Omental fat pad (tissue), 4 donors: ENCODE measurements at places on chromosomes 11 and 22. TPM values are rescaled to one million over a fixed set of nuclear protein-coding genes. Genes with fewer than 3 reads are reported as not detected.

The GAB4 gene
- not detected for total RNA-seq

The ACR gene
- total RNA-seq = not detected

The USP35 gene
- total RNA-seq = 10.4 TPM

The TRIM48 gene
- total RNA-seq = not detected

The XKR3 gene
- total RNA-seq = not detected

The MEI1 gene
- 16.9 TPM for total RNA-seq

The CALCA gene
- 1.1 TPM for total RNA-seq

The IL18 gene
- 34.0 TPM for total RNA-seq

The STARD10 gene
- 20.6 TPM for total RNA-seq

The OR6T1 gene
- total RNA-seq = not detected

The SCN2B gene
- total RNA-seq = 0.47 TPM

The SCUBE1 gene
- total RNA-seq = 0.96 TPM

The MAP6 gene
- total RNA-seq = 3.7 TPM

The PLAAT5 gene
- total RNA-seq = 12.0 TPM

The RFPL3 gene
- total RNA-seq = not detected

The JAML gene
- total RNA-seq = 9.9 TPM

The TPBGL gene
- total RNA-seq = 0.48 TPM

The ANO5 gene
- 1.3 TPM for total RNA-seq

The ZP1 gene
- not detected for total RNA-seq

The HPX gene
- 2.0 TPM for total RNA-seq

The TRIM49 gene
- not detected for total RNA-seq

The PGA5 gene
- 2.0 TPM for total RNA-seq

The ARL2 gene
- total RNA-seq = 165 TPM

The KDELR3 gene
- 18.7 TPM for total RNA-seq

The SEC14L6 gene
- not detected for total RNA-seq

The TMPRSS4 gene
- total RNA-seq = not detected

The CHST1 gene
- total RNA-seq = 8.4 TPM

The C22orf39 gene
- 52.7 TPM for total RNA-seq

The DEFB131B gene
- total RNA-seq = not detected

The RRP8 gene
- total RNA-seq = 20.3 TPM

The INS gene
- total RNA-seq = not detected

The CRYBB2 gene
- total RNA-seq = not detected

The IL17REL gene
- not detected for total RNA-seq

The TMEM218 gene
- total RNA-seq = 17.0 TPM

The SORL1 gene
- total RNA-seq = 11.2 TPM
